ENCODE measurements at places on chromosomes 16 and 17.

- no peak for DNase-seq
Measured at GRCh38 chr17:46869296-46869695, 17.9 kb downstream of the WNT9B start.

GRCh38 chr17:4913994-4914393 is 11.1 kb upstream of the CHRNE start:
- DNase-seq, result no peak

GRCh38 chr16:7393680-7394079 is 61.0 kb downstream of the RBFOX1 start:
- DNase-seq, result no peak

GRCh38 chr17:40355123-40355803 is 9.3 kb downstream of the GJD3 start:
- DNase-seq, result peak; percentile 72

DNA sequence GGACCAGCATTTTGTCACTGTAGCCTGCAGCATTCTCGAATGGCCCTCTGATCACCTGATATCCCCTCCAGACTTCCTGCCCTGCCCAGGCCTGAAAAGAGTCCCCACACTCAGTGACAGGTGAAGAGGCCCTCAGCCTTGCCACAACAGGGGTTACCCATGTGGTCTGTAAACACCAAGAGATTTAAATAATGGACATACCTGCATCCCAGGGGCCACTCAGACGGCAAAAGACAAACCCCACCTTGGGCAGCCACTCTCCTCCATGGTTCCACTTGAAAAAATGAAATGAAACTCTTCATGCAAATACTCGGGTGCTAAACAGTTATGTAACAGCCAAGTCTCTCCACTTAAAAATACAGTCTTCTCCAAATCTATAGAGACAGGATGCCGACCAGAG is 22.9 kb upstream of the PECAM1 start:
- DNase-seq, result no peak

DNA sequence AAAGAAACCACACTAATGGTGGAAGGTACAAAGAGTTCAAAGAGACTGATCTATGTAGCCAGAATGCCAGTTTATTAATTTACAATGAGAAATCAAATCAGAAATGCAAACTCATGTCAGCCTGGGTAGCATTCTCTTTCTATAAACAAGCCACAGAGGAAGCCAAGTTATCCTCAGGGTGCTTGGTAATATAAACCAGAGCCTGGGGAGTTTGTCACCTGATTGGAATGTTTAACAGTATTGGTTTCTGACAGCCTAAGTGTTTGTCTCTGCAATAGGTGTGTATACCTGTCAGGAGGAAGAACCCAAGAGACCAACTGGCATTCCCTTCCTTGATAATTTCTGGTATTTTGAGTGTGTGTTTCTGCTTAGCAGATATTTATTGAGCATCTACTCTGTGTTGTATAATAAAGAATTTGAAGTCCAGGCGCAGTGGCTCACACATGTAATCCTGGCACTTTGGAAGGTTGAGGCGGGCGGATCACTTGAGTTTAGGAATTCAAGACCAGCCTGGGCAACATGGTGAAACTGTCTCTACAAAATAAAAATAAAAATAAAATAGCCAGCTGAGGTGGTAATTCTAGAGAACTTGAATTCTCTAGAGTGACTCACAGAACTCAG is 3.1 kb upstream of the C17orf58 start:
- DNase-seq, result no peak

DNA sequence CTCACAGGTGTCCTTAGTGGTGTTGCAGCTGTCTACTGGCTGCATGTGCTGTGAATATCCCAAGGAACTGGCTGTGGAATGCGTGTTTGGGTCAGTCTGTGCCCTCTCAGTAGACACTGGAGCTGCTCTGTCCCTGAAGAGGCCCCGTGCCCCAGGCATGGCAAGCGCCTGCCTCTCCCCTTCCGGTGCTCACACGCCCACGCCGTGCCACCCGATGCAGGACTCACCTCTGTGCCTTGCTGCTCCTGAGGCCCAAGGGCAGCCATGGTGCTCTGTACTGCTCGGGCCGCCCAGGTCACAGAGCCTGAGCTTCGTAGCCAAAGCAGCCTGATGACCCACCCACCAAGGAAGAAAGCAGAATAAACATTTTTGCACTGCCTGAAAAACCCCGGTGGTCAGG is 10.0 kb downstream of the RGS11 start:
- no peak for DNase-seq

DNA sequence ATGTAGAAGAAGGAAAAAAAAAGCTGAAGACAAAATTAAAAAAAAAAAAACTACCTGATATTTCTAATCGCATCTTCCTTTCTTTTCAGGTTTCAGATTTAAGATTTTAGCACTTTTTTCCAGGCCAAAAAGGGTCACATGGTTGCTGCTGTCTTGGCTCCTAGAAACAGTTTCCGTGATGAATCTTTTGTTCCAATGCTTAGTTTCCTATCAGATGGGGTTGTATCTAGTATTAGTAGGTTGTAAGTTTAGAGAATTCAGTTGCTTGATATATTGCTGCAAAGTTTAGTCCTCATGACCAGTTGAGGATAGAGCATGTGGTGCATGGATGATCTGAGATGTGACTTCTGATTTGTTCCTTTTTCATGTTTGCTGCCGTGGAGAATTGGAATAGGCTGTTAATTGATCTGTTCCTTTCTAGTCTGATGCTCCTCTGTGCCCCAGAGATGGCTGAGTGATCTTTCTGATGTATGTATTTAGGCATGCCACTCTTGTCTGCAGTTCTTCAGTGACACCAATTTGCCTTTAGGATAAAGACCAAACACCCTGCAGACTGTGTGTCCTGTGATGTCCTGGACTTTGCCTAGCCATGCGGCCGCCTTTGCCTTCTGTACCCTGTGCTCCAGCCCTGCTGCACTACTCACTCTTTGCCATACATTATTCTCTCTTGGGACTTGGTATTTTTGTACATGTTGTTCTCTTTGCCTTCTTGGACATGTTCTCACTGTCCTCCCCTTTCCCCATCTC is 94.0 kb downstream of the MRTFB start:
- no peak for DNase-seq

GRCh38 chr16:2764718-2765117 is 12.3 kb downstream of the SRRM2 start:
- no peak for DNase-seq

- no peak for DNase-seq
Measured at GRCh38 chr16:52462816-52463215, 84.1 kb downstream of the TOX3 start.

GRCh38 chr17:77458202-77459017 is 317.6 kb downstream of the SEC14L1 start:
- no peak for DNase-seq

- no peak for DNase-seq
Measured at GRCh38 chr16:11359370-11359769, 14.1 kb downstream of the RMI2 start.

DNA sequence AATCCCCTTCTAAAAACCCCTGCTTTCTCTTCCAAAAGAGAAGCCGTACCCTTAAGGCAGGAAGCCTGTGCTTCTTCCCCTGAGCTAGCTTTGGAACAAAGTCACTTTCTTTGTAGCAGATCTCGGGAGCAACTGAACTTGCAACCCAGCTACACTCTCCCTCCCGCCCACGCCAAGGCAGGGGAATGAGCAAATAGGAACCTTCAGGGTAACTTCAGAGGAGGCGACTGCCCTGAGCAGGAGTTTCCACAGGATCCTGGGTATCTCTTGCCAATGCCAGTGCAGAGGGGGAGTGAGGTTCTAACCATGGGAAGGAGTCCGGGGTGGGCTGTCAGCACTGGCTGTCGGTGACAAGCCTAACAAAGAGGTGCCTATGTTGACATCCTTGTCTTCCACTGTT is 5.9 kb upstream of the PIRT start:
- DNase-seq, result no peak

DNA sequence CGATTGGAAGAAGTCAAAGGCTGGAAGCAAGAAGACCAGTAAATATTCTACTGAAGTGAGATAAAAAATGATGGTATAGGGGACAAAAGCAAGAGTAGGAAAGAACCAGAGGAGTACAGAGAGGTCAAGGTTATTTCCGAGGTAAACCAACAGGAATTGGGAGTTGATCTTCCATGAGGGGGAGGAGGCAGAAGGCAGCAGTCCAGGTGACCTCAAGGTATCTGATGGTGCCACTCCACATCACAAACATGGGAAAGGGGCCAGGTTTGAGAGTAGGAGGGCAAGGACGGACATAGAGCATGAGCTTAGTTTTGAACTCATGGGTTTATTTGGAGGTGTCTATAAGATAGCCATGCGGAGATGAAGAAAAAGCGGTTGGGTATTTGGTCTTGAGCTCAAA is 79.4 kb upstream of the CDYL2 start:
- DNase-seq, result no peak

DNA sequence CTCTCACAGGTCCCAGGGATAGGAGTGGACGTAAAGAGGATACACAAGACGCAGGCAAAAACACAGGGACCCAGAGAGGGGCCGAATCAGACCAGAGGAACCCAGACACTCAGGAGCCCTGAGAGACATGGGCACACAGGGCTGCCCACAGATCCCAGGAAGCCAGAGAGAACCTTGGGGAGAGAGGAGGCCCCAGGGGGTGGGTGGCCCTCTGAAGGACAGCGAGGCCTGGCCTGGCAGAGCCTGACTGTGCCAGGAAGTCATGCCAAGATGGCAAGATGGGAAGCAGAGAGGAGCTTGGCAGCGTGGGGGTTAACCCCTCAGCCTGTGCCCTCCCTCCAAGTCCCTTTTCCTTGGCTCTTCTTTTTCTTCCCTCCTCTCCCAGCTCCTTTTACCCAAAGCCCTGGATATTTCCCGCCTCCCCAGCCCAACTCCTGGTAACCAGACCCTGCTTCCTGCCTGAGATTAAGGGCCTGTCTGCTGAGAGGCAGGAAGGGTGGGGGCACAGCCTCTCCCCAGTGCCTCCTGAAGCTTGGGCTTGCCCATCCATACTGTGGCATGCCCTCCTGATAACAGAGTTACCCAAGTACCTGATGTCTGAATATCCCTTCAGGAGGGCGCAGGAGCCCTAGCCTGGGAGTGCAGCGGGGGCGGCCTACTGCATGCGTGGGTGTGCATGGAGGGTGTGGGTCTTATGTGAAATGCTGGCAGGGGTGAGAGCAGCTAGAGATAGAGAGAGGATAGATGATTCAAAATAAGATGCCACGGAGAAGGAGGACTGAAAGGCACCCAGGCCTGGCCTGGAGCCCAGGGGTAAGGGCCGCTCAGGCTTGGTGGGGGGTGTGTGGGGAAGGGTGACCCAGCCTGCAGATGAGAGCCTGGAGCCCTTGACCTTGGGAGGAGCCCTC is 6.0 kb upstream of the TBX21 start:
- DNase-seq, result no peak

DNA sequence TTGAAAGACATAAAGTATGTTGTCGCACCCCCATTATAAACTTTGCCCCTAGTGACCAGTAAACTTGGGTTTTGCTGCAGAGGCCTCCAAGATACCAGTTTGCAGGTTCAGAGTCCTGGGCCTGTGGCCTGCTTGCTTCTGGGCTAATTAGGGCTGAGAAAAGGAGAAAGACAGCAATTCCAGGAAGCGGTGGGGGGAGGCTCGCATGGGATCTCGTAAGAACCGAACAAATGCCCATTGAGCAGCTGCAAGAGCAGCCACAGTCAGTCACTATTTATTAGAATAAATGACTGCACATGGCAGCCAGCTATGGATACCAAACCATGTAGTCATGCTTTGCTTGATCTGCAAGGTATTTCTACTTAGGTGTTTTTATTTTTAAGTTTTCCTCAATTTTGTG is 4.9 kb downstream of the SHISA9 start:
- no peak for DNase-seq

DNA sequence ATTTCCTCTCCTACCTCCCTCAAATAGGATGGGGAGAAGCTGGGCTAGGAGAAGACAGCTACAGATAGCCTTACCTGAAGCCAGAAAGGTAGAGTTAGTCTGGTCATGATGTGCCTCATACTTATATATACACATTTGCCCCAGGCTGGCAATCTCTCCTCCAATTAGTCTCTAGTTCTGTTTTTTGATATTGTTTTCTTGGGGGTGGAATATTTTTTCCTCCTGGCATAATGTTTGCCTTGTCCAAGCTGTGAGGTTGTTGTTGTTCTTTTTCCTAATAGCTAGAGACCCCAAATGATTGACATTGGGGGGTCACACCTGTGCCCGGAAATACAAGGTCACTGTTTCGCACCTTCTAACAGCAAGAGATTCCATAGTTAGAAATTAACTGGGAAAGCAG is at the start of gene UMOD:
Gene UMOD, minus strand, starts transcription at position 101 of the 400 bp plus-strand sequence. CDS start 1,978 bp downstream, outside the sequence.
- no peak for DNase-seq

- no peak for DNase-seq
Measured at GRCh38 chr16:56279914-56280313, 88.6 kb downstream of the GNAO1 start.

- DNase-seq, result no peak
Measured at GRCh38 chr16:78034530-78034929, 12.2 kb downstream of the CLEC3A start.

GRCh38 chr16:27572711-27573110 is 22.8 kb downstream of the KATNIP start:
- no peak for DNase-seq

All from HEK293T (cell line).